CD4-positive, alpha-beta T cell treated with Interleukin-2 at 100 ng/mL for 4 hours (primary cell): ENCODE measurements at places on chromosomes 7 and 10.

GRCh38 chr10:5360318-5360915, 4.3 kb upstream of the UCN3 start:
- no peak for DNase-seq

GRCh38 chr10:16559236-16559773, 37.6 kb upstream of the C1QL3 start:
- DNase-seq = no peak

DNA sequence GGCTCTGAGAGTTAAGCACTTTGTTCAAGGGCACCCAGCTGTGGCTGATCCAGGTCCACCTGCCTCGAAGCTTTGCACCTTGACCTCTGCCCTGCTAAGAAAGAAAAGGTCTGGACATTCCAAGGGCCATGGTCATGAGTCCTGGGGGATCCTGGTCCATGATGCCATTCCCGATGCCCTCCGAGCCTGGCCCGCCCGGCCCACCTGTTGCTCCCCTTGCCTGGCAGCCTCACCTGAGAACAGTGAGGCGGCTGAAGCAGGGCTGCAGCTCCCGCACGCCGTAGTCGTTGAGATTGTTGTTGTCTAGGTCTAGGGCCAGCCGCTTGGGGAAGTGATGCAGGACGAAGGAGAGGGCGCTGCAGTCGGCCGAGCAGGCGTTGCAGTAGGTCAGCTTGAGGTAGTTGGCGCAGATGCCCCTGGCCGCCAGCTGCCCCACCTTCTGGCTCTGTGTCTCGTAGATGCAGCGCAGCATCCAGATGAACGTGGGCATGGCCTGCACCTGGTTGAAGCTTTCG, 27.5 kb downstream of the NOD1 start:
- no peak for DNase-seq

DNA sequence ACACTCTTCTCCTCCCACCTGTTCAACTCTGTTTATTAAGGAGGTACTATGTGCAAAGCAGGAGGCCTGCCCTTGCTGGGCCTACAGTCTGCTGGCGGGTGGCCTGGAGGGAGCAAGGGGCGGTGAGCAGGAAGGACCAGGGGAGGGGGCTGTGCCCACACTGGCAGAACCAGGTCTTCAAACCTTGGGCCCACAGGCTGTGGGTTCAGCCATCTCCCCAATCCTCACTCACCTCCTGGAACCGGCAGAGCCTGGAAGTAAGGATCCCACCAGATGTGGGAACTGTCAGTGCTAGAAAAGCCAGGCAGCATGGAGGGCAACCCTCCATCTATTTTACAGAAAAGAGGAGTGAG, 50.8 kb downstream of the CAMK2B start:
- DNase-seq = no peak

GRCh38 chr7:158973440-158973839, 117.1 kb downstream of the DYNC2I1 start:
- DNase-seq = peak; percentile 34

DNA sequence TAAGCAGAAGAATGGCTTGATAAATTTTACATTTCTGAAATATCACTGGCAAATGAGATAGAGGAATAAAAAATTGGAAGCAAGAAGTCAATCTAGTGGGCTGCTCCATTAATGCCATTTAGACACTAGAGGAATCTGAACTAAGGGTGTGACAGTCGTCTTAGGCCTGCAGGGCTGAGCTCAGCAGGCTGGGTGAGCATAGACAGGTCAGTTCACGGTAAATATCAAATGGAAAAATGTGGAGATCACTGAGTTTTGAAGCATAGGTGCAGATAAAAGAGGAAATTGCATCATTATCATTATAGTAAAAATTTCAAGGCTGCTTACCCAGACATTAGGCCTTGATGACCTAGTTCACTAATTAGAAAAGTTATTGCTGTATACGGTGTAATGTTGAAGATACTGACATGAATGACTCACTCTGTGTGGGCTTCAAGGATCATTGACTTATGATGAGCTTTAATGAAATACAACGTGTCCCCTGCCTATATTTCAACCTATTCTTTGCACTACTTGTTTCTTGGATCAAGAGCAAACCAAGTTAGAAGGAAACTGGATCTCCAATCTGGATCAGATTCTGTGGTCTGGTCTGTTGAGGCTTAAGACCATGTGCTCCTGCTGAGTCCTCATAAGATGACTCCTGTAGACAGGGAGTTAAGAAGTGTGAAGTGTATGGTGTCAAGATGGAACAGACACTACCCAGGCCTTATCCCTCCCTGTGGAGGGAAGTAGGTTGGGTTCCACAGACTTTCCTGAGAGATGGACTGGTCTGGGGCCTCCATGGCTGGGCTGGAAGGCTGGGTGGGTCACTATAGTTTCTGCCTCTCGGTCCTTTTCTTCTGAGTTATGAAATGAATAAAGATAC, 3.6 kb downstream of the OR2F2 start:
- no peak for DNase-seq

GRCh38 chr10:75596930-75597620, 165.7 kb downstream of the LRMDA start:
- DNase-seq = no peak

- peak; percentile 23 for DNase-seq
Observed at GRCh38 chr10:5976512-5977470, 552 bp downstream of the IL15RA start.

- DNase-seq = no peak
Observed at GRCh38 chr10:122446668-122447423, 7.6 kb upstream of the ARMS2 start.

- no peak for DNase-seq
Observed at GRCh38 chr10:44827431-44828006, 83.6 kb upstream of the TMEM72 start.

DNA sequence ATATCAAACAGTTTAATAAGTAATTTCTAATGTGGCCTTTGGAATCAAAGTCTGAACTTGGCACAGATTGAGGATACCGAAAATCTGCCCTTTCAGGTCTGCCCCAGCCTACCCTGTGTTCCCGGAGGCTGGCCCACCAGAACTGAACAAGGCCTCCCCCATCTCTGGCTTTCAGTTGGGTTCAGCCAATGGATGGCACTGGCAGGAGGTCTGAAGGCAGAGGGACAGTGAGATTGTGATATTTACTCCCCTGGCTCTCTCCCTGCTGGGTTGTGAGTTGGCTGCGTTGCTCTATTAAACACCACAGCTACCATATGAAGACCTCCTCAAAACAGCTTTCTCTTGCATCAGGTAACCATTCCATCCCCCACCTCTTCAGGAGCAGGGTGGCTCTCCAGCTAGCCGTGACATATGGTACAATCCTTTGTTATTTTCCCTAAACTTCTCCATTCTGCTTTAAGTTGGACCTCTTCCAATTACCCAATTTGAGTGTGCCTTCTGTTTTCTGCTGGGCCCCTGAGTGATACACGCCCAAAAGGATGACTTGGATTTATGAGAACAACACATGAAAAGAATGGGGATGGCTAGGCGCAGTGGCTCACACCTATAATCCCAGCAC, 28.1 kb downstream of the DNMBP start:
- DNase-seq = no peak

- DNase-seq = no peak
Observed at GRCh38 chr10:77332256-77332655, 305.4 kb downstream of the KCNMA1 start.

DNA sequence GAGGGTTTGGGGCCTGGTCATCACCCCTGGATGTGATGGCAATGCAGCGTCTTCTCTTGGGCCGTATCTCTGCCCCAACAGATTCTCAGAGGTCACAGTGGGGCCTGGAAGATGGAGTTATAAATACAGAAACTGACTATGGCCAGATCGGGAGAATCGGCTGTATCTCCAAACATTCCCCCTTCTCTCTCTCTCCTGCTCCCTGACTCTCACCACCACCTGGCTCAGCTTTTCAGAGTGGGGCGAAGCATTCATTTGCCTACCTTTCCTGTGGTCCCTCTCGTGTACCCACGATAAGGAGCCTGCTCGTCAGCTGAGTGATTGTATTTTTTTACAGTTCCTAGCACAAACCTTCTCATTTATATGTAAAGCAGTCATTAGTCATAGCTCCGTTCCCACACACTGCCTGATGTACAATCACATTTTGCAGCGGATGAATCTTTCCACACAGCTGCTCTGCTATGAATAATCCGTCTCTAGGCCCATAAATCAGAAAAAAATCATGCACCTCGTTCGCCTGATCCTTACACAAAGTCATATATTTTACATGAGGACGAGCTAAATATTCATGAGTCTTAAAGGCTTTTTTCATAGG, 23.2 kb upstream of the BTRC start:
- no peak for DNase-seq

DNA sequence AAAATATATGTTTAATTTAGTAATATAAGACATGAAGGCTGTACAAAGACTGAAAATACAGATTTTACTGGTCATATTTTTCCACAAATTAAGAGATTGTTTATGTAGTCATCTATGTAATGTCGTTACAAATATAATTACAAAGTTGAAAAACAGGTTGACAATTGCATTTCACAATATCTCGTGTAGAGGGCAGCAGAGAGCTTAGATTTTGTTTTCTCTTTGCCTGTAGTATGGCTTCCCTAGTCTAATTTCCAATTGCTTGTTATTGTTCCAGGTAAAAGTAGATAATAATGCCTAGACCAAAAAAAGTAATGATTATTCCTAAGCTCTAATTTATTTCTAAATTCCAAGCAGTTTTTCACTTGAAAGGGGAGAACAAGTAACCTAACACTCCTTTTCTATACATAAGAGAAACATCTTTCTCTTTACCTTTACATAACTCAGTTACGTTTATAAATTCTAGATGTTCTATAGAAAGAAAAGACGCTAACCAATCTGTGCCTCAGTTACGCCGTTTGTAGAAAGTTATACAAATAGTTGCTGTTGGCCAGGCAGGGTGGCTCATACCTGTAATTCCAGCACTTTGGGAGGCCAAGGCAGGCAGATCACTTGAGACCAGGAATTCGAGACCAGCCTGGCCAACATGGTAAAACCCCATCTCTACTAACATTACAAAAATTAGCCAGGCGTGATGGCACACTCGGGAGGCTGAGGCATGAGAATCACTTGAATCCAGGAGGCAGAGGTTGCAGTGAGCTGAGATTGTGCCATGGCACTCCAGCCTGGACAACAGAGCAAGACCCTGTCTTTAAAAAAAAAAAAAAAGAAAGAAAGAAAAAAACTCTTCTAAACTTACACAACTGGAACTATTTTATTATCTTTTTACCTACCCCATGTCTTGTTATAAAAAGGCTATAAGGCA, 30.0 kb downstream of the NET1 start:
- peak; percentile 70 for DNase-seq

GRCh38 chr10:71473671-71474599, 77.2 kb downstream of the CDH23 start:
- DNase-seq = no peak

DNA sequence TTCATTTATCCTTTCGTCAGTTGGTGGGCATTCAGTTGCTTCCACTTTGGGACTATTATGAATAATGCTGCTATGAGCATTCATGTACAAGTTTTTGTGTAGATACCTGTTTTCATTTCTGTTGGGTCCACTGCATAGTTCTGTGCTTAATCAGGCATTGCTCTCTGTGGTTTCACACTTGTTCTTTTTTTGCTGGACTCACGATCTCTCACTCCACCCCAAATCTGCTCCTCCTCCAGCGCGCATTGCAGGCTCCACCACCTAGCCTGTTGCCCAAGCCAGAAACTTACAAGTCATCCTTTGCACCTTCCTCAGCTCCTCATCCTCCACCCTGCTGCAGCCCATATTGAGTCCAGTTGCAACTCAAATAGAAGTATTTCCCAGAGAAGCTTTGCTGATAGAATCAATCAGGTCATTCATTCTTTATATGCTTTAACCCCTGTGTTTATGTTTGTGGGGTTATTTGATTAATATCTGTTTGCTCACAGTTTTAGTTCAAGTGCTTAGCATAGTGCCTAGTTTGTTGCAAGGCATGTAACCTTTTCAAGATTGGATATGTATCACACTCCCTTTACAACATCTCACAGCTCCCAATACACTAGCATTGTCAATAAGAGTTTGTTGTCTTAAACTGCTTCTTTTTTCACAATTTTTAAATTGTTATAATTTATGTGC, 16.6 kb upstream of the AFAP1L2 start:
- no peak for DNase-seq

GRCh38 chr10:114811862-114812261, 9.7 kb upstream of the FHIP2A start:
- no peak for DNase-seq

DNA sequence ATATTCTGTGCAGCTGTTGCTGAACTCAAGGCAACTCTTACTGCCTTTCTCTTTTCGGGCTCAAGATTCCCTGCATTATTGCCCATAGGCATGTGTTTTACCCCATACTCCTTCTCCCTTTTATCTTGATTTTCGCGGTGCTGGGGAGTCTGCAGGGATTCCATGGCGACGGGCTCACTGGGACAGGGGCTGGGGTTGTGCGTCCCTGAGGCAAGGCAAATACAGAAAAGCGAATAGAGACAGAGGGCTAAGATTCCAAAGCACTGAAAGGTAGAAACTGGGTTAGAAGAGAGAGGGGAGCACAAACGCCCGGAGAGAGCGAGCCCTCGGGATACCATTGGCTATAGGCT, 519 bp upstream of the RPP38 start:
- DNase-seq = no peak

DNA sequence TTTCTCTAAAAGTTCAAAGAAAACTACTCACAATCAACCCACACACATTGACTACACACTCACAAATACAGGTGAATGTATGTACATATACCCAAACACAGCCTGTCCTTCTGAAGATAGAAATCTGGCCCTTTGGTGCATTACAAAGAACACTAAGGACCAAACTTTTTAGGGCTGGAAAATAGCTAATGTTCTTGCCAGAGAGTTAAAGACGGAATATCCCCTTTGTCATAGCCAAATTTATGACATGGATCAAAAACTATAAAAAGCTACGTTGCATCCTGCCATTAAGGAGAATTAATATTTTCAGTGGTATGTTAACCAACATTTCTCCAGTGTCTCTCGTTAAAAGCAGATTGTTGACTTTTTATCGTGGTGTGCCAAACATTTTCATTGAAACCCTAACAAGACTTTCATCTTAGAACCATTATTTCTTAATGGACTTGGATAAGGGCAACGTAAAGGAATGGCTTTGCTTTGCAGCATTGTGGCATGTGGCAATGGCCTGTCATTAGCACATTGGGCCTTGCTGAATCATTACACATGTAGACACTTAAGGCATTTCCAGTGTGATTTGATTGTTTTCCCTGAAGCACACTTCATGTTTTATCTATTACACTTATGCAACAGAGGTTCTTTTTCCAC, 150.9 kb upstream of the MEOX2 start:
- DNase-seq = no peak

DNA sequence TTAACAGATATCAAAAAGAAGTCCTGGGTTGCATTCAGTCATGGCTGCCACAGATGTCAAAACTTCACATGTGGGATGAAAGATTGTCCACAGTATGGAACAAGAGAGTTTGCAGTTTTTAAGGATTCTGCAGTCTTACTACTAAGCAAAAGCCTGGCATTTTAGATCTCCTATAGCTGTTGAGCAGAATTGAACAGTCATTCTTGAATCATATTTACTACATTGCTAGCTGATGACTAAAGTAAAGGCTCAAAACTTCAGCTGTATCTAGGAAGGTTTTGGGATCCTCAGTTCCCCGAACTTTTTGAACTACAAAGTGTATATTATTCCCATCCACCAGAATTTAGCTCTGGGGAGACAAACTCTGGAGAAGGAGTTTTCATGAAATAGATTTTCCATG, 31.0 kb downstream of the BET1 start:
- no peak for DNase-seq

GRCh38 chr7:153951316-153951715, 100.9 kb upstream of the DPP6 start:
- no peak for DNase-seq
